ENCODE measurements at places on chromosomes 5 and 9.

- peak; percentile 17 for DNase-seq
These were observed 206.4 kb downstream of the C9orf50 start for GRCh38 chr9:129414377-129414992.

- peak; percentile 56 for DNase-seq
These were observed 19.0 kb downstream of the CXXC5 start for GRCh38 chr5:139667001-139667729.

DNA sequence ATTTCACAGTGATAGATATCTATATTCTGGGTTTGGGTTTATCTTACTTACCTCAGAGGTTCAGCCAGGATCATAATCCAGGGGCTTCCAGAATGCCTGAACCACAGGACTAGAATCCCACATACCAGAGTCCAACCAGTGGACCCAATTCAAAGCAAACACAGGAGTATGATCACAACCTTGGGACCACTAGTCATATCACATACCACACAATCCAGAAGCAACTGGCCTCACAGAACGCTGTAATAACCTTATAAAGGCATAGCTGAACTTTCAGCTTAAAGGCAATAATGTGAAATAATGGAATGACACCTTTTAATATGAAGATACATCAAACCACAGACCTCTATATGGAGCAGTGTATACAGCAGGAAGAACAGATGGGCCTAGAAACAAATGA lies 25.3 kb downstream of the RAPGEF6 start:
- peak; percentile 41 for DNase-seq

- DNase-seq = peak; percentile 55
These were observed 42.8 kb downstream of the NFIB start for GRCh38 chr9:14271093-14271673.

DNA sequence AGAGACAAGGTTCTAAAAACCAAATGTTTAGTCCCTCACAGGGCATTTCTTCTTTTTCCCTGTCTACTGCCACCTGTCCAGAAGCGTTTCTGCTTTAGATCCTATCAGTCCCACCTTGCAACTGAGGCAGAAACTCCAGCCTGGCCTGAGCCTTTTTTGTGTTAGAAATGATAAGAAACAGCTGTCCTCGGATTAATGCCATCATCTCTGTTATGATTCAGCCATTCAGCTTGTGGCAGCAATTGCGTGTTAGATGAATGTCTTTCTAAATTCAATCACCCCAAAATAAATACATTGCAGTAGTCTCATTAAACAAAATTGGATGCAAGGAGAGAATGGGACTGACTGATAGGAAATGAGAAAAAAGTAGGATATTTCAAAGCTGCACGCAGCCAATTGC lies 28.3 kb upstream of the FRMPD1 start:
- no peak for DNase-seq

DNA sequence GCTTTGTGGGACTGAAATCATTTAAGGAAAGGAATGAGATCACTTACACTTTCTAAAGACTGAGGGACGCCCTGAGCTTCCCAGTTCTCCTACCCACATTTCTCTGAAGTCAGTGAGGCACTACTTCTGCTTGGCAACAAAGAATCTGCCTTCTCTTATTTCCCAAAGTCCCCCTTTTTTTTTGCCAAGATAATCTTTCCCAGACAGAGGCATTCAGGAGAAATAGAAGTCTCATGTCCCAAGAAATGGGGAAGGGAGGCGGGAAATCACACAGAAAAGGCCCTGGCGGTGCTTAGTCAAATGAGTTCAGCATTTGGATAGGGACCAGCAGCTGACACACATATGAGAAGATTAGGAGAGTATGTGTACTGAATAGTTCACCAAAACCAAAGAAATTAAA lies 159.7 kb downstream of the MUSK start:
- DNase-seq = peak; percentile 23

GRCh38 chr9:96453625-96454024 lies 3.7 kb downstream of the HABP4 start:
- peak; percentile 37 for DNase-seq

DNA sequence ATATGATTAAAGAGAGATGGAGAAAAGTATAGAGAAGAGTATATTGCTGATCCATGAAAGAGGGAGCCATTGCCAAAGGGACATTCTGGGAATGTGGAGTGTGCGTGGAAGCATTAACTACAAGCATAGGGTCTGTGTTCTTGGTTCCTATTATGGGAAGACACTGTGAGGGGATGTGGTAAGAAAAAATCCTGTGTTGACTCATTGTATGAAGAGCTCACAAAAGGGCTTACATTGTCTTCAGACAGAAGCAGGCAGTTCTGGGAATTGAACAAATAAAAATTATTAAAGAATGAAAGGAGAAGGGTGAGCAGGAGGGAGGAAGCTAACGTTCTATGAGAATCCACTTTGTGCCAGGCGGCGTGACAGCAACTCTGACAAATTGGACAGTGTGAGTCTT lies 250.4 kb upstream of the CHD1 start:
- no peak for DNase-seq

GRCh38 chr9:109355564-109356297 lies 34.9 kb upstream of the EPB41L4B start:
- DNase-seq = no peak

DNA sequence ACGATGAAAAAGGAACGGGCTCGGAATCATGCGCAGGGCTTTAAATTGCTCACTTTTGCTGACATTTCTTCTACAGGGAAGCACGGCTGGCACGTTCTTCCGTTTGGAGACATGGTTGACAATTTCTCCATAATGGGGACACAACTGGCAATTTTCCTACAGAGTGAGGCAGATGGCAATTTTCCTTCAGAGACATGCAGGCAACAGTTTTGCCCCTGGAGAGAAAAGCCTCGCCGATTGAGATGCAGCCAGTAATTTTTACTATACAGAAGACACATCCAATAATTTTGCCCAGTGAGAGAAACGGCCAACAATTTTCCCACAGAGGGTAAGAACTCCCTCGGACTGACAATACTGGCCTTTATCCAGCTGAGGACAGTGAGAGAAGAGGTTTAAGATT lies 90.9 kb upstream of the GPR151 start:
- DNase-seq = no peak

- no peak for DNase-seq
These were observed 293.9 kb upstream of the IRX4 start for GRCh38 chr5:2176581-2176980.

- no peak for DNase-seq
These were observed 99.8 kb downstream of the TENT4A start for GRCh38 chr5:6812800-6813731.
